ENCODE measurements at places on chromosomes 2 and 18.

DNA sequence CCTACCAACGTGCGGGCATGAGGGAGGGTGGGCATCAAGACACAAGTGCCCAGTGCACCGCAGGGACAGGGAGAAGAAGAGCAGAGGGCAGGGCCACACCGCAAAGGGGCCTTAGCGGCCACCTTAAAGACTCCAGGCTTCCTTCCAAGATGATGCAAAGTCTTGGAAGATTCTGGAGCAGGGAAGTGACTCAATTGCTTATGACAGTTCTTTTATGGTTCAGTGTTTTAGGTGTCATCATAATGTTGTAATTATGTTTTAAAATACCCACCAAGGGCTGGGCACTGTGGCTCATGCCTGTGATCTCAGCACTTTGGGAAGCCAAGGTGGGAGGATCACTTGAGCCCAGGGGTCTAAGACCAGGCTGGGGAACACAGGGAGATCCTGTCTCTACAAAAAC is 44.5 kb upstream of the SEMA4C start:
- no peak for DNase-seq

DNA sequence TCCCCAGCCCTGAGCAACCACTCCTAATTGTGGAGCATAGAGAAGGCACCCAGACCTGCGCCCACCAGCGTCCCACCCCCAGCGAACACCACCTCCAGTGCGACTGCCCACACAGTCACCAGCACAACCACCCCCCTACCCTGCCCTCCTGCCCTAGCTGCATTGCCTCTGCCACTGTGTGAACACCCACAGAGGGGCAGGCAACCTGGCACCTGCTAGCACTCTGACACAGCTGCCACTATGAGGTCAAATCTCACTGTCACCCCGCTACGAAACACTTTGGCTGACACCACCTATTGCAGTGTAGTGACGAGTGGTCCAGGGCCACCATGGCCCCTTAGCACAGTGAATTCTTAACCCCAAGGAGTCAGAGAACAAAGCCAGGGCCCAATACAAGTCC is 14.1 kb upstream of the EIF2AK3 start:
- DNase-seq, result no peak

DNA sequence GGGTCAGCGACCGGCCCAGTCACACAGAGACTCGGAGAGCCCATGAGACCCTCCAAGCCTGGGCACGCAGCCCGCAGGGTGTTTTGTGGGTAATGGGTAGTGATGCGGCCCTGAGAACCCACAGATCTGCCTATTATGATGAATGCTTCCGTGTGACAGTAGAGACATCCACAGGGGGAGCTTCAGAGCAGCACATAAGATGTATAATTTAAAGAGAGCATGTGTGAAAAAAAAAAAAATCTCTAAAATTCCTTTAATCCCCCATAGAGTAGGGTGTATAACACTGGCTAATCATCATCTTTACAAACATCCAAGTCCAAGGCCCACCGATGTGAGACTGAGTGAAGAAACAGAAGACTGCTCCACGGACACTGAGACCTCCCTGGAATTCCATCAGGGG is 34.6 kb downstream of the BIN1 start:
- DNase-seq, result no peak

DNA sequence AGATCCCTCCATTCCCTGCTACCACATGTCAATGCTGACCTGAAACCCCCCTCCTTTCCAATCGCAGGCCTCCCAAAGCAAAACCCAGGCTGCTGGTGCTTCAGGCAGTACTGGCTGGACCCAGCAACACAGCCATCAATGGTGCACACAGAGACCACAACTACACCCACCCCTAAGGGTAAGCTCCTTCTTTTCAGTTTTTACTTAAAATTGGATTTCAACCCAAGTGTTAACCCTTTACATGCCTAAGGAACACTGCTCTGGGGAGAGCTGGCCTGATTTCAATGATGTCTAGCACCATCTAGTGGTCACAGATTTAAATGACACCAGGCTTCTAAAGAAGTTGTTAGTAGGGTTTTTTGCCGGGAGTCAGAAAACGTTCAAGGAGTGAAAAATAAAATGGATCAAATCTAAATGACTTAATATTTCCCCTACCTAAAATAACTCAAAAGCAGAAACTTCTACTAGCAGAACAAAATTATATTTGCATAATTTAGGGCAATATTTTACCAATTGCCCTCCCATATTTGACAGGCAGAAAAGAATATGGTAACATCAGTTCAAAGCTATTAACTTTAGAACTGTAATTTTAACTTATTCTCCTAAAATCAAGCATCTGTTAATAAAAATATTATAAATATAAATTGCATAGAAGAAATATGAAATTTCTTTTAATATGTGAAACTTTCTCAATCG is 24.6 kb downstream of the FECH start:
- DNase-seq, result no peak

GRCh38 chr2:238997137-238997390 is 149.2 kb downstream of the TWIST2 start:
- DNase-seq, result no peak

- no peak for DNase-seq
Observed at GRCh38 chr2:120302301-120302700, 43.6 kb upstream of the INHBB start.

DNA sequence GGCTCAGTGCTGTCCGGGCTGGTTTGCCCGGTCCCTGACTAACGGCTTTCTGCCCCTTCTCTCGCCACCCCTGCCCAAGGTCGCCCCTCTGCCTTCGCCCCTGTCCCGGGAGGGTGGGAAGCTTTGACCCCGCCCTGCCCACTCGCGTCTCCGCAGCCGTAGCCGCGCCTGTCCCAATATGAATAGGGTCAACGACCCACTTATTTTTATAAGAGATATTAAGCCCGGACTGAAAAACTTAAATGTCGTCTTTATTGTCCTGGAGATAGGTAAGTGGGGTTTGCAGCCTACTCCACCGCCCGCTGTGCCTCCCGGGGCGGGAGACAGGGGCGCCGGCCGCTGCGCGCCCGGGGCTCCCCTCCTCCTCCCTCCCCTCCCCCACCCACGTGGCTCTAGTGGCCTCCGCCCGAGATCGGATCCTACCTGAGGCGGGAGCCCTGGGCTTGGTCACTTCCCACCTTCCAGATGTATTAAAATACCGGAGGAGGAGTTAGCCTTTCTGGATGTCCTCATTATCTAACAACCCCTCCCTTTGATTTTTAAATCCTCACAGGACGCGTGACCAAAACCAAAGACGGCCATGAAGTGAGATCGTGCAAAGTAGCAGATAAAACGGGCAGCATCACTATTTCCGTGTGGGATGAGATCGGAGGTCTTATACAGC is 633 bp downstream of the NABP1 start:
- no peak for DNase-seq

- DNase-seq, result no peak
Observed at GRCh38 chr2:233546774-233547173, 19.8 kb downstream of the USP40 start.

- DNase-seq, result no peak
Observed at GRCh38 chr2:53827398-53828175, 32.2 kb downstream of the GPR75 start.

DNA sequence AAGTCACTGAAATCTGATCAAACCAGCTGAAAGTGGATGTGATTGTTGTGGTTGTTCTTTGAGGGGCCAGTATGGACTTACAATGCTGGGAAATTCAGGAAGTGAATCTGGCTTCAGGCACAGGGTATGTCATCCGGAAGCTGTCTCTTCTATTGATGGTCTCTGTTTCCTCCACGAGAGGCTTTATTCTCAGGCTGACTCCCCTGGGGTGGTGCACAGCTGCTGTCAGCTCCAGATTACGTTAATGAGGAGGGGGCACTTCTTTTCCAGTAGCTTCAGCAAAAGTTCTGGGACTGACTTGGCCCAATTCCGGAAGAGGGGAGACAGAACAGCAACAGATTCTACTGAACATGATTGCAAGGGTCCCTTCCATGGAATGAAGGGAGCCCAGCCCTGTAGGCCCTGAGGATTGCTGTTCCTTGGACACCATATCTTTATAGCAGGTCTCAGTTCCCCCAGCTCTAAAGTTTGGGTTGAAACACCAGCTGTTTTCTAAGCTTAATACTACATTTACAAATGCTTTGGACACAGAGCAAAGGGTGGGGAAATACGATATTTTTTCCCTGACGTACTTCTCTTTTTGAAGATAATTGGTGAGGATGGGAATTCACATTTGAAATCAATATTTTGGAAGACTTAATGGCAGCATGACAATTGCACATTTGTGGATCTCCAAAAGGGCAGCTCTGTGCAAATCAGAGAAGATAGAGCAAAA is 400.9 kb downstream of the TSN start:
- no peak for DNase-seq

DNA sequence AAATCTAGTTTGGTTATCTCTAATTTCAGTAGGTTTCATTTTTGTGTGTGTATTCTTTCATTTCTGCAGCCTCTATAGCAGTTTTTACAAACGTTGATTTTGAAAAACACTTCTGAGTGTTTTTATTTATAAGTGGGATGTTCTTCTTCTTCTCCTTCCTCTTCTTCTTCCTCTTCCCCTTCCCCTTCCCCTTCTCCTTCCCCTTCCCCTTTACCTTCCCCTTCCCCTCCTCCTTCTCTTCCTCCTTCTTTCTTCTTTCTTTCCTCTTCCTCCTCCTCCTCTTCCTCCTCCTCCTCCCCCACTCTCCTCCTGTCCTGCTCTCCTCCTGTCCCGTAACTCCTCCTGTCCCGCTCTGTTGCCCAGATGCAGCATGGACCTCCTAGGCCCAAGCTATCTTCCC is 4.2 kb downstream of the UGGT1 start:
- no peak for DNase-seq

DNA sequence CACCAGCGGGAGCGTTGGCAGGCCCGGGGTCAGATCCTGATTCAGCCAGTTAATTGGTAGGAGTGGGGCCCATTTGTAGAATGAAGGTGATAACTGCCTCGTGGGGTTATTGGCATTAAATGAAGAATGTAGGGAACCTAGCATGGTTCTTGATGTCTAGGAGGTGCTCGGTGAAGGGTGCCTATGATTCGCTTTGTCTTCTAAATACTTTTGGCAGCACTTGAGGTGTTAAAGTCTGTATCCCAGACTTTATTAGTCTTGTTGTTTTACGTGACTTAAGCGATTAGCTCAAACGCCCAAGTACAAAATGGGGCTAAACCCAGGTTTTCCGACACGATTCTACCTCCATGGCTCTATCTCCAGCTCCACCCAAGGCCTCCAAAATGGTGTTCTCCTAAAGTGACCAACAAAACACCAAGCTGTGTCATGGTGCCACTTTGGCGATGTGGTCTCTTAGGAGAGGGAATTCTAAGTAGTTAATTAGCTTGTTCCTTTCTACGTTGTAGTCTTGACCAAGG is 980 bp upstream of the PPP4R1 start:
- DNase-seq, result no peak

GRCh38 chr18:44580159-44580558 is 100.5 kb upstream of the SETBP1 start:
- no peak for DNase-seq

- DNase-seq, result no peak
Observed at GRCh38 chr2:47616506-47616905, 166.4 kb upstream of the MSH6 start.

DNA sequence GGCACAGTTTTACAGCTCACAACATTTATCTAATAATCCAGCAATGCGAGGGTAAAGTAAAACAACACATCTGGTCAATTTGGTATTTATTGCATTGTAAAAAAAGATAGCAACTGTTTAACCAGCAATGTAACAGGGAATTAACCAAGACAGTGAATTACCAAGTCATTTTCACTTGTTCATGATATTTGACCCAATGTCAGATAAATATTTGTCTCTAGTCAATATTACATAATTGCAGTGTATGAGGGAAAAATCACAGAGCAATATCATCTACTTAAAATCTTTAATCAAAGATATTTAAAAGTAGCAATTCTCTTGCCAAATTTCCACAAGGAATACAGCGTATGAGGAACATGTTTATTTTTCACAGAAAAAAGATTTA is 1265.1 kb upstream of the CHAC2 start:
- no peak for DNase-seq

- DNase-seq, result no peak
Observed at GRCh38 chr2:223418131-223418530, 184.0 kb downstream of the SCG2 start.

- no peak for DNase-seq
Observed at GRCh38 chr2:160427629-160428404, 65.8 kb downstream of the RBMS1 start.

DNA sequence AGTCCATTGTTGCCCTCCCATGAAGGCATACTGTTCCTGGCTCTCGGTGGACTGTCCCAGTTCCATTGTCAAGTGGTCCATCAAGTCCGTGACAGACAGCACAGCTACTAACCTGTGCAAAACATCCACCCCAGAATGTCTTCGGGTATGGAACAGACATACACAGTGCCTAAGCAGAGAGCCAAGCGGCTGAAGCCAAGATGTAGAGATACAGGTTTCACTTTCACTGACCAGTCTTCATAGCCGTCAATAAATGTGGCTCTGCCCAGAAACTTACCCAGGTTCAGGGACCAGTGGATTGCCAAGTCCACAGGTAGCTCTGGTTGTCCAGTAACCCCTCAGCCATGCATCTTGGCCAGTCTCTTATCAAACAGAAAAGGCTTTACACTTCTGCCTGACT is 10.7 kb upstream of the PAPOLG start:
- DNase-seq, result no peak

- no peak for DNase-seq
Observed at GRCh38 chr2:123770996-123771720, 253.9 kb upstream of the CNTNAP5 start.

DNA sequence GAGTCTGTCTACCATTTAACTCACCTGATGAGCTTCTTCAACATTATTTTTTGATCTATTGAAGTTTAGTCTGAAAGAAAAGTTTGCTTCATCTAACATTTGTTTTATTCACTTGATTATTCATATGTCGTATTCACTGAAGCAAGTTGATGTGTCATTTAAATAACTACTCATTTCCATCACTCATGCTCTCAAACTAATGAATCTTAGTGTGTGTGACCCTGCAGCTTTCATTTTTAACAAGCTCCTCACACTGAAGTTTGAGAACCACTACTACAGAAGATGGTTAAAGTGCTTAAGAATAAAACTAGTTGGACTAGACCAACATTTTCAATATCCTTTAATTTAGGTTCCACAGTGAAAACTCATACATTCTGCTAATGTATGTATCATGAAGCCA is 1.8 kb upstream of the ABI2 start:
- no peak for DNase-seq

- DNase-seq, result no peak
Observed at GRCh38 chr2:74646834-74647482, 1.2 kb downstream of the M1AP start.

DNA sequence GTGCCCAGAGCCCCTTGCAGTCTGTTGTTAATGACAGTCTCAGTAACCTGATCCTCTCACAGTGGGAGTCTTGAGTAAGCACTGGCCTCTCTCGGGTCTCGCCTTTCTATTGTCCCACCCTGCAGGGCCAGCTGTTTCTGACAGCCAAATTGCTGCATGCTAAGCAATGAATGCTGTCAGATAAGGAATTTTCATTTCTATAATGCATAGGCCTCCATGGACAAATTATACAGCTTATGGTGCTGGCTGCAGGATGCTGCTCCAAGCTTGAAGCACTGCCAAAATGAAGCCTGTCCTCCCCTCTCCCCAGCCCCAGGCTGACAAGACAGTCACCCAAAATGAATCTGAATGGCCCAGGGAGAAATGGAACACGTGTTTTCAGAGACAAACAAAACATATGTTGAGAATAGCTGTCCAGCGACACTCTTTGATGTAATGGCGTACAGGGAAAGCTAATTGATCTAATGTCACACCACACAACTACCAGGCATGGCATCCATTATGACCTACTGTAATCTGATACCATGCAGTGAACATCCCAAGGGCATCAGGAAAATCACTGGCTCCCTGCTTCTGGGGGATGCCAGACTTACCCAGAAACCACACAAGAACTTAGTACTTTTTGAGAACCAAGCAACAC is 36.8 kb downstream of the ACVR1 start:
- no peak for DNase-seq

- no peak for DNase-seq
Observed at GRCh38 chr2:18788592-18788991, 199.2 kb upstream of the NT5C1B start.

GRCh38 chr2:133828913-133829312 is 260.6 kb upstream of the NCKAP5 start:
- DNase-seq, result no peak

Data from T1000 (cell line).